Endodermal cell (in vitro differentiated cells): ENCODE measurements at places on chromosomes 13 and 19. TPM values are rescaled to one million over a fixed set of nuclear protein-coding genes. Genes with fewer than 3 reads are reported as not detected.

- no peak for DNase-seq
Observed at GRCh38 chr13:114318624-114319023, 4.3 kb downstream of the CHAMP1 start.

GRCh38 chr13:107276936-107277335 is 709.0 kb upstream of the ARGLU1 start:
- no peak for DNase-seq

DNA sequence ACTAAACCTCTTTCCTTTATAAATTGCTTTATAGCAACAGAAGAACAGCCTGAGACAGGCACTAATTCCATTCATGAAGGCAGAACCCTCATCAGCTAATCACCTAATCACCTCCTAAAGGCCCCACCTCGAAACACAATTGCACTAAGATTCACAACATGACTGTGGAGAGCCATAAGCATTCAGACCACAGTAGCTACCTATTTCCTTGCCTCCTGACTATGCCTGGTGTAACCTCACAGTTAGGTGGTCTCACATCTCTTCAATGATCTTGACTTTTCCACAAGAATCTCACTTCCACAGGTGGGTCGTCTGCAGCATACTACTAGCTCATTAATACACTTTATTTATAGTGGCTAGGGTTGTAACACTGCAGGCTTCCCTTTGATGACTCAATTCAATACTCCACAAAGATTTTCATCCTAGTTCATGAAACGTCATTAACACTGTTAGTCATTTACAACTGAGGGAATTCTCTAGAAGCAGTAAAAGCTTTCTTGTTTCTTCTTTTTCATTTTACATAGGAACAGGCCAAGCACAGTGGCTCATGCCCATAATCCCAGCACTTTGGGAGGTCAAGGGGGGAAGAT is 27.1 kb downstream of the STK24 start:
- no peak for DNase-seq

DNA sequence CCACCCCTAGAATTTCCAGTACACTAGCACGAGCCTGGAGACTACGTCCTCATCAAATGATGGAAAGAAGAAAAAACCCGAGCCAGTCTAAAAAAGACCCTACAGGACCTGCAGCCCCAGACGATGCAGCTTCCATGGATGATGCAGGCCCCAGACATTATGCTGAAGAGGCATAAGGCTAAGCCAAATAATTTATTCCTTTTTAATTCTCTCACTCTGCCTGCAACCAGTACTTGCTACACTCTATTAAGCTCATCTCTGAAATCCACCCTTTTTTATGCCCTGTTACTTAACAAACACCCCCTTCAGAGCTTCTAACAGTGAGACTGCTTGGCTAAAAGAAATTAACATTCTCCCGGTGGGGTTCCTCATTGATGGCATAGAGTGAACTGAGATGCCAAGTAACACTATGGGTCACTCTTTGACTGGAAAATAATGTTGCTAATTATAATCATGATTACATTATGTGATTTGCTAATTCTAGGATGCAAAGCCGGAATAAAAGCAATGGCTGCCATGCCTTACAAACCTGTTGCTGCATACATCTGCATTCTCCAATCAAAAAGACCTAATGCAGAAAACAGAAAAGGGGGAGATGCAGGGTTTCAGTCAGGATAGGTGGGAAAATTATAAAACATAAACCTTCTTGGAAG is 1462.4 kb downstream of the UQCRFS1 start:
- DNase-seq: peak; percentile 5

DNA sequence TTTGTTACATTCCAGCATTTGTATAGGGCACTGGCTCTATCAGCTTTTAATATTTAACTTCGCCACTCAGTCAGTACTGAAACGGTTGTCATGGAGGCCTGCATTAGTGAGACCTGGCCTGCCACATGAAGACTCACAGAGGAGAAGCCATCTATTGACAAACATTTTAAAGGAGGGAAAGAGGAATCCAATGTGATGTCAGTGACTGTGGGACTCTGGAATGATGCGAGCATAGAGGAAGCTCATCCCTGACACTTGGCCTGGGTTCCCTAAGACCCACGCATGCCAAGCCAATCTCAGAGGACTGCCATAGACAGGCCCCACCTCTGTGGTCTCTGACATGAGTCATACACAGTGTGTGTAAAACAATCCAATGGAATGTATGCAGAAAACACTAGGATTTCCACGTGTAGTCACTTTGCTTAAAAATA is 7.9 kb upstream of the DPY19L3 start:
- DNase-seq: no peak

DNA sequence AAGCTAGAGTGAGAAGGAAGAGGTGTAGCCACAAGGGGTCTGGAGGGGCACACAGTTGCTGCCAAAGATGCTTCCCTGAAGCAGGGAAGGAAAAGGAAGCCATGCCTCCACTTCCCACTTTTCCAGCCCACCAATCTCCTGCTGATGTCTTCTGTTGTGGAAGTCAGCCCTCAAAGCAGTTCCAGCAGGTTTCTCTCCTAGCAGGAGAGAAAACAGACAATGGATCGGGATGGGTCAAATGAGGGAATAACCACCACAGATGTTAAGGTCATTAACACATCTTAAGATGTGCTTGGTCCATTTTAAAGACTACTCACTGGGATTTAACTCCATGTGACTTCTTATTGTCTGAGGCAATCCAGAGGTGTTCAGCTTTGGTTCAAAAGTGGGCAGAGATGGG is 284.1 kb upstream of the SOX21 start:
- peak; percentile 82 for DNase-seq

- DNase-seq: no peak
Observed at GRCh38 chr13:49488563-49488962, 7.2 kb upstream of the PHF11 start.

DNA sequence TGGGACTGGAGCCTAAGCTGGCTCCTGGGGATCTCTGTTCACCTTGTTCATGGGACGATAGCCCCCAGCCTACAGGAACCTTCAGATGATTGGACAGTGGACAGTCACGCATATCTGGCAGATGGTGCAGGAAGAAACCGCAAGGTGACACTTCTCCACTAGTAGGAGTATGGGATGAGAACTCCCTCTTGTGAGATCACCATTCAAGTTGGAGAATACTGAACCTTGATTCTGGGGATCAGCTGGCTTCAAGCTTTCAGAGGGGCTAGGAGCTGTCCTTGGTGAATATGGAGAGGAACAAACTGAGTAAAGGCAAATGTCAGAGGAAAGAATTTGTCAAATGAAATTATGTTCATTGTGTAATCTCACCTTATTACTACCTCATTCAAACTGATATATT is 204.5 kb downstream of the PDS5B start:
- DNase-seq: peak; percentile 58

DNA sequence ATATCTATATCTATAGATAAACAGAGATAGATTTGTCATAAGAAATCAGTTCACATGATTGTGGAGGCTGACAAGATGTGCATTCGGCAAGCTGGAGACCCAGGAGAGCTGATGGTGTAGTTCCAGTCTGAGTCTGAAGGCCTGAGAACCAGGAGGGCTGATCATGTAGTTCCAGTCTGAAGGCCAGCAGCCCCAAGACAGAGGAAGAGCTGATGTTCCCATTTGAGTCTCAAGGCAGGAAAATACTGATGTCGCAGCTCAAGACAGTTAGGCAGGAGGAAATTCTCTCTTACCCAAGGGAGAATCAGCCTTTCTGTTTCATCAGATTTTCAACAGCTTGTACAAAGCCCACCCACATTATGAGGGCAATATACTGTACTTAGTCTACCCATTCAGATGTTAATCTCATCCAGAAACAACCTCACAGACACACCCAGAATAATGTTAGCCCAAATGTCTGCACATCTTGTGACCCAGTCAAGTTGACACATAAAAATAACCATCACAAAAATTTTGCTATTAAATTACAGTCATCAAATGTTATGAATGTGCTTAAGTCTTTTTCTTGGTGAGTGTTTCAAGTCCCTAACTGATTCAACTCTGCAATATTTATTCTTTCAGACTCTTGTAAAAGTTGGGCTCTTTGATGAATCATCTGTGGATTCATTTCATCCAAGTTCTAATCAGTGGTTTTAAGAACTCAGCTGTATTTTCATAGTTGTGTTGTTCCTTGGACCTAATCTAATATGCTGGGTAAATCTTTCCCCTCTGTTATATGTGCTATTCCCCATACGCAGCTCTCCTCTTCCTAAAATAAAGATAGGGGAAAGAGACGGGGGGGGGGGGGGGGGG is 22.7 kb upstream of the LRCH1 start:
- DNase-seq: no peak

DNA sequence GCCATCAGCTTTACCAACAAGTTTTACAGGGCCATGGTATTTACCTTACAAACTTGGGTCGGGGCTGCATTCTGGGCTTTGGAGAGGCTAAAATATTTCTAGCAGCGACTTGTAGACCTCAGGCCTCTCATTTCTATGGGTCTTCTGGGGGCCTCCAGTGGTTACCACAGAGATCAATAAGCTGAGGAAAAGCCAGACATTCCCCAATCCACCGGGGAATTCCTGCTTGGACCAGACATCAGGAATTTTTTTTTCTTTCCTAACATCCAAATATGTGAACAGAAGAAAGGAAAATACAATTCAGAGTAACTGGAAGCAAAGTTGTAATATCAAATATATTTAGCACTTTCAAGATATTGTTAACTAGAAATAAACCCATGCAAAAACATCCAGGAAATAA is 1.5 kb downstream of the DZIP1 start:
- DNase-seq: no peak

The IGFL4 gene
- 0.26 to 0.90 TPM (median 0.60 TPM) in 3 replicates for total RNA-seq

The KCNRG gene
- total RNA-seq: 0.77 and 1.1 TPM in 2 replicates

The CNN1 gene
- total RNA-seq: 12.8 to 21.1 TPM (median 14.3 TPM) in 3 replicates
